Fibroblast of the aortic adventitia (primary cell): ENCODE measurements at places on chromosomes 6 and 20. TPM values are rescaled to one million over a fixed set of nuclear protein-coding genes. Genes with fewer than 3 reads are reported as not detected.

DNA sequence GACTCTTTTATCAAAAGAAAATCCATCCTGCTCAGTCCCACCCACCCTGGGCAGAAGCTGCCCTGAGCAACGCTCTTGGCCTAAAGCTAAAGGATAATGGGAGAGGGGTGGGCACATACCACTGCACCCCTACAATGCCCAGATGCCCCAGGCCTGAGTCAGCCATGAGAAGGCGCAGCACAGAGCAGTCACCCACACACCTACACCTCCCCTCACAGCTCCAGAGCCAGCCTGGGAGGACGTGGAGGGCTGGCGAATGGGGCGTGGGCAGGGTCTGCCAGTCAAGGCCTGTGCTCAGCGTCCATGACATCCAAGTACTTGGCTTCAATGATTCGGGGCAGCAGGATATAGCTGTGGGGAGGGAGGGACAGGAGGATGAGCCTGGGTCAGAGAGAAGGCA lies 11.5 kb downstream of the SLC4A11 start:
- DNase-seq = no peak

- no peak for DNase-seq
Measured at GRCh38 chr6:124123617-124124209, 320.0 kb downstream of the NKAIN2 start.

- DNase-seq = peak; percentile 81
Measured at GRCh38 chr20:37992802-37993409, 40.4 kb downstream of the TTI1 start.

- peak; percentile 46 for DNase-seq
Measured at GRCh38 chr6:117976030-117976651, 69.1 kb downstream of the SLC35F1 start.

- DNase-seq = no peak
Measured at GRCh38 chr20:17765017-17765416, 65.3 kb downstream of the BANF2 start.

GRCh38 chr6:48031711-48032110 lies 79.3 kb downstream of the PTCHD4 start:
- no peak for DNase-seq

GRCh38 chr20:49909499-49910339 lies 5.6 kb downstream of the SPATA2 start:
- no peak for DNase-seq

DNA sequence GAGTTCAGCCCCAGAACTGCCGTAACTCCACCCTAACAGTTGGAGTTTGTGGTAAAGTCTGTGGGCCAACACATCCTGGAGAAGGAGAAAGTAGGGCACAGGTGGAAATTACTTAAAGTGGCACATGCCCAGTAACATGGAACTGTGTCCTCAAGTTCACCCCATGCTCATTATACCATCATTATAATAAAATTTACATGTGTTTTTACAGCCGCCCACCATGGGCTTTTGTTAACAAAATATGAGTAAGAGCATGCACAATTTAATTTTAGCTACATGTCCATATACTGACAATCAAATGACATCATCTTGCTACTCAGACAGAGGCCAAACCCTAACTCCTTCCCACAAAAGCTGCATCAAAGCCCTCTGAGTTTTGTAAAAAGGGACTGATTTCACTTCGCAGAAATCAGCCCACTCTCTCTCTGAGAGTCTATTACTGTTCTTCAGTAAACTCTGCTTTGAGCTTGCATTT lies 17.3 kb upstream of the ELOVL4 start:
- no peak for DNase-seq

DNA sequence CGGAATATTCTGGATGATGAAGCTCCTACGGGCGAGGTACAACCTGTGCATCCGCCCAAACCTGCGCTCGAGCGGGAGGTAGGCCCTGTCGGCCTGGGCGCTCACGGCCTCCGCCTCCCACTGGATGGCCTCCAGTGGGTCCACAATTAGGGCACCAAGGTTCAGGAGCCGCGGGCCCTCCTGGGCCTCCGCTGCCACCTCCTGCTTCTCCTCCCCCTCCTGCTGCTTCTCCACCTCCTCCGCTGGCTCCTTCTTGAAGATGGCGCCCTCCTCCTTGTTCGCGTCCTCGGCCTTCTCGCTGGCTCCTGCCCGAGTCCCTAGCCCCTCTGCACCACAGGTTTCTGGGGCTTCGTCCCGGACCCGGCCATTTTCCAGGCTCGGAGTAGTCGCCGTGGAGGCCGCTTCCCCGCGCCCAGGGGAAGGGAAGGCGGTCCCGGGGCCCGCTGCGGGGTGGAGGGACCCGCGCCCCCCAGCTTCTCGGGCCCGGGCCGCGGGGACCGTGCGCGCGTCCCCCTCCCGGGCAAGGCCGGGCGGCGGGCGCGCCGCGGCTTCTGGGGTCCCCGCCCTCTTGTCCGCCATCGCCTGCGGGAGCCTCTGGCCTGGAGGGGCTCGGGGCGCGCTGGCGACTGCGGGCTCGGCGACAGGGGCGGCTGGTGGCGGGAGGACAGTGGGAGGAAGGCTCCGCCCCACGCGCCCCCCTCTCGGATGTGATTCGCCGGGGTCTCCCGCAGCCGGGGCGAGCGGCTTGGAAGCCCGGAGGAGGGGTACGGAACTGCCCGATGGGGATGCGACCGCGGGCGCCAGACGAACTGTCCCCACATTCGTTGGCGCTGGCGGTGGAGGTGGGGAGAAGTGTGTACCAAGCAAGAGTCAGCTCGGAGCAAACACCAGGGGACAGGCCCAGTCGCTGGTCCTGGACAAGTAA lies 17.6 kb downstream of the PLAGL2 start:
- DNase-seq = peak; percentile 29

DNA sequence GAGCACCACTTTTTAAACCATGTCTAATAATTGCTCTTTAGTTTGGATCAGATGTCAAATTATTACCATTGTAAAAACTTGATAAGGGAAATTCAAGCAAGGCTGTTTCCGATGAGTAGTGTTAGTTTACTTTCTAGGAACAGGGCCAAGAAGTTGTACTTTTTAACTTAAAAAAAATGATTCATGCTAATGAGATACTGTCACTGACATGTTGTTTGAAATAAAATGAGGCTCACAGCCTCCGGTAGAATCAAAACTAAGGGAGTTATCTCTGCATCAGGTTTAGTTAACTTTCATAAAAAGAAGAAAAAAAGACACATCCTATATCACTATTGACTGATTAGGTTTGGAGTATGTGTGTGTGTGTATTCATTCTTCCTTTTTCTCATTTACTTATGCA lies 55.2 kb upstream of the SUPT3H start:
- DNase-seq = peak; percentile 67

DNA sequence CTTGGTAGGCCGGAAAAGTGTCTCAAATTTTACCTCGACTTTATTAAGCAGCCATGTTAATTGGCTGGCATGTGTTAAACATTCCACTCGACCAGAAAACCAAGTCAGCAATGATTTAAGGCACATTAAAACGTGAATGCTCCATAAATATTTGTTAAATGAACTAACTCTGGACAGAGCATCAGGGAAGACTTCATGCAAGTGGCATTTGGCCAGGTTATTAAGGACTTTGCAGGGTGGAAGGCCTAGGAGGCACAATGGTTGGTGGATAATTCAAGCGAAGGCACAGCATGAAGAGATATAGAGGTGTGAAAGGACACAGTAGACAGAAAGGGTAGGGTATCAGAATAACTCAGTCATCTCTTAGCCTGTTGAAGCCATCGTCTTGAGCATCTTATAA lies 23.0 kb downstream of the ELOVL5 start:
- DNase-seq = peak; percentile 36

GRCh38 chr6:87700397-87701343 lies 1.4 kb downstream of the AKIRIN2 start:
- DNase-seq = peak; percentile 58

GRCh38 chr6:12849809-12850198 lies 133.2 kb downstream of the PHACTR1 start:
- no peak for DNase-seq

- DNase-seq = peak; percentile 79
Measured at GRCh38 chr6:21856456-21856825, 262.9 kb downstream of the SOX4 start.

- no peak for DNase-seq
Measured at GRCh38 chr6:24935366-24936152, at the start of gene RIPOR2. RIPOR2 (minus strand) TSS chr6:24935960; CDS start chr6:24935898, 62 bp downstream.

DNA sequence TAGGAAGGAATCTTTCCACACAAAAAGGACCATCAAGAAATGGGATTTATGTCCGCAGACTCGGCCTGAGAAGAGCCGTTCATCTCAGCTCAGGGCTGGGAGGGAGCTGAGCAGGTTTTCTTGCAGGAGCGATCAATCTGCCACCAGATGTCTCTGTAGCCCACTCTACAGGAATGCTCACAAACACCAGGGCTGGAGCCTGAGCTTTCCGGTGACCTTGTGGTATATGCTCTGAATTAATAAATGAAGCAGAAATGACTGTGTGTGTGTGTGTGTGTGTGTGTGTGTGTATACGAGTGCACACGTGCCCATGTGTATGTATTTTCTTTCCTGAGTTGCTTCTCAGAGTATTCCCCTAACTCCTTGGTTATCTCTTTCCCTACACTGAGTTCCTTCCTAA lies 12.0 kb downstream of the CD83 start:
- DNase-seq = peak; percentile 80

GRCh38 chr6:37456816-37457560 lies 24.0 kb downstream of the CMTR1 start:
- peak; percentile 92 for DNase-seq

GRCh38 chr6:149031859-149032598 lies 285.2 kb downstream of the UST start:
- peak; percentile 86 for DNase-seq

- peak; percentile 49 for DNase-seq
Measured at GRCh38 chr6:53107091-53107490, 41.5 kb downstream of the GCM1 start.

ANKRD66 gene
- not detected in 2 replicates for total RNA-seq

C20orf141 gene
- not detected in 2 replicates for total RNA-seq

VWA7 gene
- 0.36 and 0.90 TPM in 2 replicates for total RNA-seq
